ENCODE measurements at places on chromosomes 1 and 21.

DNA sequence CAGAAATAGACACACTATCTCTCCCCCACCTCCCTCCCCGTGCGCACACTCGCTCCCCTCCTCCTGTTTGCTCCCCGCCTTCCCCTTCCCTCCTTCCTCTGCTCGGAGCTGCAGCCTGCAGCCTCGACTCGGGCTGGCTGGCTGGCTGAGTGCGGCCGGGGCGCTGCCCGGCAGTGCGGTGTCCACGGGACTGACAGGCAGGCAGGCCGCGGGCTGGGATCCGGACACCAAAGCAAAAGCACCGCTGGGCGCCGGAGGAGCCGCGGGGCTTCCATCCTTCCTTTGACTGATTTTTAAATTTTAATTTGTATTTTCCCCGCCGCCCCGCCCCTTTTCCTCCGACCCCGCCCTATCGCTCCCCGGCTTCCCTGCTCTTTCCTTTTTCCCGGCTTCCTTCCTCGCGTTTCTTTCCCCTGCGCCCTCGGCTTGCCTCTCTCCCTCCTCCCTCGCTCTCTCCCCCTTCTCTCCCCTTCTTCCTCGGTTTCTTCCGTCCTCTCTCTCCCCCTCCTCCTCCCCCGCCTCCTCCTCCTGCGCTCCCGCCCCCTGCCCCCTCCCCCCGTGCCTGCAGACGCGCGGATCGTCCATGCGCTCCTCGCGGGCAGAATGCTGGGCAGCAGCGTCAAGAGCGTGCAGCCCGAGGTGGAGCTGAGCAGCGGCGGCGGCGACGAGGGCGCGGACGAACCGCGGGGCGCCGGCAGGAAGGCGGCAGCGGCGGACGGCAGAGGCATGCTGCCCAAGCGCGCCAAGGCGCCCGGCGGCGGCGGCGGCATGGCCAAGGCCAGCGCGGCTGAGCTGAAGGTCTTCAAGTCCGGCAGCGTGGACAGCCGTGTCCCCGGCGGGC is 109.4 kb downstream of the NAV1 start:
- DNase-seq = peak; percentile 75

DNA sequence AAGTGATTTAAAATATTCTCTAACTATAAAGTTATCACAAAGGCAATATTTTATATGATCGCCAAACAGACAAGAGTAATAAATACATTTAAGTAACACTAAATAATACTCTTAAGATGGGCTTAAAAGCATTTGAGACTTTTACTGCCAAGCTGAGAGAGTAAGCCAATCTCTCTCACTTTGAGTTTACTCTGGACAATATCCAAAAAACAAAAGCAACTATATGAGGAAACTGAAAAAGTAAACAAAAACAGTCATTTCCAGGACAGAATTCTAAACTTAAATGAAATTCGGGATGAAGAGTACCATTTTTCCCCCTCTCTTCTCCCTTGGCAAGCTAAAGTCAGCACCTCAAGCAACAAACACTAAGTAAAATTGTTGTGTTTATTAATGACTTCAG is 173.2 kb downstream of the COP1 start:
- DNase-seq = peak; percentile 36

DNA sequence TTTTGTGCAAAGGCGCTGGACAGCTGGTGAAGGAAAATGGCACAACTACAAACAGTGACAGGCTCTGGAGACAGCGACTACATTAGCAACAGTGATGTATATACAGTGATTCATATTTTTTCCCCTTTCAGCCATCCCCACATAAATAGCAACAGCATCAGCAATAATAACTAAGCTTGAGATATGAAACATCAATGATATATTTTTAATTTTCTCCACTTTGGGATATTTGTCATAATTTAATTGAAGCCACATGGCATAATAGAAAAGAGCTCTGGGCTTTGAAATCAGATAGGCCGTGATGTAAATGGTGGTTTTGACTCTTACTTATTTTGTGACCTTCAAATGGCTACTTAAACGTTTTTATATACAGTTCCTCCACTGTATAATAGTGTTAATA is 764.3 kb upstream of the PRMT6 start:
- DNase-seq = no peak

DNA sequence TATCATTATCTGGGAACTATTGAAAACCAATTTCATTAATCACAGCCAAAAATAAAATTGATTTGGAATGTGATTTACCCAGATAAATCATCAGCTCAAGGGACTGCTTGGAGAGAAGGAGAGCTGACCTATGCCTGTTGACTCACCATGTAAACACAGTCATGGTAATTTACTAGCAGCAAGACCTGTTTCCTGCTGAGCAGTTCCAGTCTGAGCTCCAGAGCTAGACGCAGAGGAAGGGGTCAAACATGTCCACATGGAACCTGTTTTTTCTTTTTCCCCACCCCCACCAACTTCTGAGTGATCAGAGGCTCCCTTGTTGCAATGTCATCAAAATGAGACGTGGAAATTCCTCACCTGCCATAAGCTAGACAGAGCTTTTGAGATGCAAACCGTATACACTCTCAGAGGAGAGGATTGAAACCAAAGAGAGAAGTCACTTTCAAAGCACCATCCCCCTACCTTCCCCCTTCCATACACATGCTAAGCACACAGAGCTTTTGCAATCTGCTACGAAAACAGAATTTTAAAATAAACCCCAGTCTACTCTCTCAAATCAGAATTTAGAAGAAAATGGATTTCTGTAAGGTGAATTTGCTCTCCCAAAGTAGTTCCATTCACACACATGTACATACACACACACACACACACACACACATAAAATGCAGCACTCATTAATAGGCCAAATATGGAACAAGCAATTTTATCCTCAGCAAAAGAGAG is 55.9 kb upstream of the PTGFRN start:
- peak; percentile 65 for DNase-seq

- DNase-seq = no peak
Observed at GRCh38 chr1:156232201-156232894, 9.6 kb upstream of the BGLAP start.

DNA sequence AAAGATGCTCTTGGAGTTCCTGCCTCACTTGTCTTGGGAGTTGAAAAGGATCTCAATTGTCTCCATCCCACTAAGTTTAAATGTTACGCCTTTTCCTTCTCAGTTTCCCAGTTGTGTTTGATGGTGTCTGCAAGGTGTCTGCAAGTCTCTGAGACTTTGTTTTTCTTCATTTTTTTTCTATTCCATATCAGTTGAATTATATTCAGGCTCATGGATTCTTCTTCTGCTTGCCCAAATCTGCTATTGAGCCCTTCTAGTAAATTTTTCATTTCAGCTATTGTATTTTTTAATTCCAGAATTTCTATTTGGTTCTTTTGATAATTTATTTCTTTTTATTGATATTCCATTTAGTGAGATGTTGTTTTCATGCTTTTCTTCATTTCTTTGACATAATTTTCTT is 47.4 kb upstream of the TSHB start:
- DNase-seq = no peak

DNA sequence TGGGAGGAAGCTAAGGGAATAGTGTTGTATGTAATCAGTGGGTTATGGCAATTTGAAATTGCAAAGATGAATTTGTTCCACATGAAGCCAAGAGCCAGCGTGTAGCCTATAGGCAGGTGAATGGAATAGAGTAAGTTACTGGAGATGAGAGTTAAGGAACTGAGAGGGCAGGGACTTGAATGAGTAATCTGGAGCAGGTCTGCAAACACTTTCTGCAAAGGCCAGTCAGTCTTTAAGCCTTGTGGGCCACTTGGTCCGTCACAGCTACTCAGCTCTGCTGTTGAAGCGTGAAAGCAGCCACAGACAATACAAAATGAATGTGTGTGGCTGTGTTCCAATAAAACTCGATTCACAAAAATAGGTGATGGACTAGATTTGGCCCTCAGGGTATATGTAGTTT is 29.2 kb downstream of the SZT2 start:
- DNase-seq = no peak

GRCh38 chr1:215766521-215766920 is 199.4 kb downstream of the KCTD3 start:
- no peak for DNase-seq

DNA sequence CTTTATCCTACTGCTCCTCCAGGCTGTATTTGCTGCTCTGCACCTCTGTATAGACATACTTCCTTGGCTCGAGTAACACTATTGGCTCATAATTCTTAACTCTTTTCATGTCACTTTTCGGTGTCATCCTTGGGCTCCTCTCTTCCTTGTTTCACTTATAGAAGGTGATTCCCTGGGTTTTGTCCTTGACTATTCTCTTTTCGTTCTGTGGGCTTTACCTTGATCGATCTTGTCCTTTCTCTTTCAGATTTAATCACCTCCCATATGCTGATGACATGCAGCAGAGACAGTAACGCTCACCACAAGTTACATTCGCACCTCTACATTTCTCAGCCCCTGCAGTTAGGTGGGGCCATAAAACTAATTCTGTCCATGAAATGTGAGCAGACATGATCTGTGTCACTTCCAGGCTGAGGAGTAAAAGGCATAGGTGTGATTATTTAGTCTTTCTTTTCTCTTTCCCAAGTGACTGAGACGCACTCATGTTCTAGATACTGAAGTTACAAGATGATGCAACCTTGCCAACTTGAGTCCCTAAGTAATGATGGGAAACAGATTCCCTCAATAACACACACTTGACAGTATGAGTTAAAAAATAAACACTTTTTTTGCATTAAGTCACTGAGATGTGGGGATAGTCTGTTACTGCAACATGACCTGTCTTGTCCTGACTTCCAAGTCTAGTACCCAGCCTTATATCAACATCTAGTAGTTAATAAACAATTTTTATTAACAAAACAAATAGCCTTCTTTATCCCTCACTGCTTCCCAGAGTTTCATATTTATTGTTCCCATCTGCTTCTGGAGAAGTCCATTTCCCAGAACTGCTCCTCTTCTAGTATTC is 49.9 kb upstream of the HAO2 start:
- no peak for DNase-seq

GRCh38 chr1:245092638-245092976 is 62.2 kb upstream of the KIF26B start:
- no peak for DNase-seq

DNA sequence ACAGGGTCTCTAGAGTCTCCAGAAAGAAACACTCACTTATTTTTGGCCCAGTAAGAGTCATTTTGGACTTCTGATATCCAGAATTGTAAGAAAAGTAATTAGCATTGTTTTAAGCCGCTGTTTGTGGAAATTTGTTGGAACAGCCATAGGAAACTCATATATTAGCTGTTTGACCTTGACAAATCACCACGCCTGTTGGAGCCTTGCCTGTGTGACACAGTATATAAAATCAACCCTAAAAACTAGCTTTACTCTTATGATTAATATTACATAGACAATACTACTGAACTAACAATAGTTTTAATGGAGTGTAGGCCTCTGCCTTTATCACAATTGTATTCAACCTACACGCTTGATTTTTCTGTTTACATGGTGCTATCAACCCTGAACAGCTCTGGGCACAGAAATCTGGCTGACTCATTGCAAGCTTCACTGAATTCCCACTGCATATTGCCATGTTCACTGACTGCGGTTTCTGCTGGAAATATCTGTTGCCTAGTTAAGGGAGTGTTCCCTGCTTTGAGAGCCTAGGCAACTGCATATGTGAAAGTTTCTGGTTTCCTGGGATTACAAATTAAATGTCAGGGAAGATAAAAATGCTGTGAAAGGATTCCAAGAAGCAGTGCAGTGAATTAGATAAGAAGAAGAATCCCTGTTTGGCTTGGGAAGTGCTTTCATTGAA is 419.5 kb upstream of the DEPDC1 start:
- DNase-seq = peak; percentile 39

GRCh38 chr1:213423605-213424004 is 372.6 kb downstream of the RPS6KC1 start:
- DNase-seq = no peak

GRCh38 chr1:6975331-6976043 is 190.2 kb downstream of the CAMTA1 start:
- no peak for DNase-seq

DNA sequence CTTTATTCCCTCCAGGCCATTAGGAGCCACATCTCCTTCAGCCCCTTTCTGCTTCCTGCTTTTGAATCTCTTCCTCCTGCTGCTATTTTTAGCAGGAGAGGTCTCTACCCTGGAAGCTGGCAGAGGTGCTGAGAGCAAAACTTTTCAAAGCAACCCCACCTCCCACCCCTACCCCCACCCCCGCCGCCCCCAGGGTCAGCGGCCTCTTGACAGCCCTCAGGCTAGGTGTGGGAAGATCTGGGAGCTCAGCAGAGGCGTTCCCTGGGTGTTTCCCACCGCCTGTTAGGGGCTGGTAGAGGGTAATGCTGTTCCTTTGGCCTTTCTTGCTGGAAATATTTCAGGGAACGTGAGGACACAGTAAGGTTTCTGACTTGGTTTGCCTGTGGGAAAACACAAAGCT is 112.5 kb upstream of the CACHD1 start:
- DNase-seq = no peak

GRCh38 chr1:199084293-199084692 is 445.5 kb downstream of the PTPRC start:
- peak; percentile 94 for DNase-seq

DNA sequence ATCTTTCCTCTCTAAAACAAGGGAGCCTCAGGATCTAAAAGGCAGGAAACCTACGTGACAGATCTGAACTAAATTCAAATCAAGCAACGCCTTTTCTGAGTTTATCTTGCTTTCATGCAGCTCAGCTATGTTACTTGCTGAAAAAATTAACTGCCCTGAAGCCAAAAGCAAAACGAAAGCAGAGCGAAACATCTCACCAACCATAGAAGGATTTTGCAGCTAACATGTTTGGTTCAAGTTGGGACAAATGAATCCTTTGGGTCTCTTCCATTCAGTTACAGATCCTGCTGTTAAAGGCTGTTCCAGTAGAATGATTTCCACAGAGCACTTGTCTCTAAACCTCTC is 482 bp downstream of the SLC2A5 start:
- DNase-seq = no peak

DNA sequence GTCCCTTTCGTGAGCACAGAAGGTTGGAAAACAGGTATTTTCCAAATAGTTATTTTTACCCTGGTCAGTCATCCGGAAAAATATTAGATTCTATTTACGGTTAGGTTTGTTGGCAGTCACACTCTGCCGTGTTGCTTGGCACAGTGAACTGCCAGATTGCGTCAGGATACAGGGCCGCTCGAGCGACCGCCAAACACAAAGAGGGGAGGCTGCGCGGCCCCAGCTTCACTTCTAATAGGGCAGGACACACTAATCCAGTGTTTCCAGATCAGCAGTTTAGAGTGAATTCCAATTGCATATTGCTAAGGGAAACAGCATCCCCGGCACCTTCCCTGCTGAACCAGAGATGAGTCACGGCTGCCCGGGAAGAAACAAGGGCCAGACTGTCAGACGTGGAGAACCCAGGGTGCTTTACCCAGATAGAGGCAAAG is 22.9 kb downstream of the UMODL1 start:
- peak; percentile 93 for DNase-seq

DNA sequence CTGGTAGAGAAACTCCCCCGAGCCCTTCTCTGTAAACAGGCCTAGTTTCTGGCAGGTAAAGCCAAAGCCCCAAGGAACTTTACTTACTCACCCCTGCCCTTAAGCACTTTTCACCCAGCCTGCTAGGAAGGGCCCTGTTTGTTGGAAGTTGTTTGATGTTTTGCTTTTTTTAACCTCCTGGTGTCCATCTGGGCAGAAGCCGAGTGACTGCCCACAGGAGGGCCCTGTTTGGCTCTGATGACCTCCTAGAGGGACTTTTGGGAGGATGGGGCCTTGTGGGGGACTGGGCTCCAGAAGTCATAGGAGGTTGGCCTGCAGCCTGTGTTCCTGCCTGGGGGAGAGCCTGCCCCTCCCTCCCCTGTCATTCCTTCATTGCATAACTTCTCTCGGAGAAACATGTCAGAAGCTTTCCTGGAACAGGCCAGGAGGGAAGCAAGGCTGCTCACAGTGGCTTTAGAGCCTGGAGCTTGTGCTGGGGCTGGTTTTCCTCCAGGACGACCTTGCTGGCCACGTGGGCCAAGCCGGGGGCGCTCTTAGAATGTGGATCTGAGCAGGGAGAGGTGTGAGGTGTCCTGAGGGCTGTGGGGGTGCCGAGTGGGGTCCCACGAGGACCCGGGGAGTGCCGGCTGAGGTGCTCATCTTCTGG is 33.9 kb downstream of the COQ8A start:
- DNase-seq = peak; percentile 24

Measured in IMR-90 (cell line).